Activated T-helper 1 cell treated with anti-CD3 and anti-CD28 coated beads, Interleukin-12 subunit alpha, Interleukin-12 subunit beta, Interleukin-2, Interleukin-4 antibody, amounts not matched to agents 30 ng/mL and 10 ng/mL and 1 ng/mL, durations not matched to agents 14 hours and 24 hours and 36 hours (primary cell): ENCODE measurements at places on chromosomes 6 and 20. TPM values are rescaled to one million over a fixed set of nuclear protein-coding genes. Genes with fewer than 3 reads are reported as not detected.

- DNase-seq = no peak
Measured at GRCh38 chr6:146990284-146990683, 213.9 kb upstream of the STXBP5 start.

- DNase-seq = no peak
Measured at GRCh38 chr6:11209906-11210305, 22.6 kb downstream of the NEDD9 start.

DNA sequence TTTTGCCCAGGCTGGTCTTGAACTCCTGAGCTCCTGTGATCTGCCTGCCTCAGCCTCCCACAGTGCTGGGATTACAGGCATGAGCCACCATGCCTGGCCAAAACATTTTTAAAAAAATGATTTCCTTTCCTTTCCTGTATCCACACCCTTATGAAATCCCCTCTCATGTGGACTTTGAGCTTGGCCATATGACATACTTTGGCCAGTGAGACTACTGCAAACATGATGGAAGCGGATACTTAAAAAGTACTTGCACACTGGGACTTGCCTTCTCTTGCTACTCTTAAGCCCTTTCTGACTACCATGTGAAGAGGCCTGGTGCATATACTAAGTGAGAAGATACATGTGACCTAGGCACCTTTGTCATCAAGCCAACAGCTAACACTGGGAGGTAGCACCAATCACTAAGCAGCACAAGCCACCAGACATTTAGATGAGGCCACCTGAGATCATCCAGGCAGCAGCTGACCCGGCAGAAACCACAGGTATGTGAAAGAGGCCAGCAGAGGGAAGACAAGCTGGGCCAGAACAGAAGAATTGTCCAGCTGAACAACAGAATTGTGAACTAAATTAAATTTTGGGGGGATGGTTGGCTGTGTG lies 78.5 kb upstream of the HDAC2 start:
- DNase-seq = no peak

DNA sequence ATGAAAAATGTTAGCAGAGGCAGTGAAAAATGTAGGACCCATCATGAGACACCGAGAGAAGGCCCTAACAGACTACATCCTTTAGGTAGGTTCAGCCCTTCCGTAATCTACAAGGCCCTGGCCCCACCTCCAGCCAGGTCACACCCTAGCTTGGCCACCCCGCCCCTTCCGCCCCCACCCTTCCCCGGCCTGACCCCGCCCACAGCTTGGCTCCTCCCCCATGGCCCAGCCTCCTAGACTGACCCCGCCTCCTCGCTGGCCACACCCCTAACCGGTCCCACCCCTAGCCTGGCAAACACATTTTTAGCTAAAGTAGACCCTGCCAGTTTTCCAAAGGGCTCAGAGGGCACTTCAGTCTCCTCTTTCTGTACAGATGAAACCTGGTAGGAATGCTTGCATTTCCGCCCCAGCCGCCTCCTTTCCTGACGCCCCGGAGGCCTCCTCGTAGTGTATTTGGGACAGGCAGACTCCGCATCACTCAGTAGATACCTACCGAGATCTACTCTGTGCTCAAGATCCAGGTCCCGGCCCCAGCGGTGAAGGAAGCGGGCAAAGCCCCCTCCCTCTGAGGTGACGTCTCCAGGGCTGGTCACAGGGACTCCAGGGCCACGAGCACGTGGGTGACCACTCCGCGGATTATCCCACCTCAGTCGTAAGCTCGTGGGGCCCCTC lies 443.5 kb downstream of the PREX1 start:
- no peak for DNase-seq

GRCh38 chr6:69096681-69097080 lies 461.6 kb downstream of the ADGRB3 start:
- no peak for DNase-seq

- no peak for DNase-seq
Measured at GRCh38 chr6:165383323-165383722, 73.9 kb upstream of the C6orf118 start.

ZC3H12D gene
- total RNA-seq = 94.7 and 96.7 TPM in 2 replicates

DNA sequence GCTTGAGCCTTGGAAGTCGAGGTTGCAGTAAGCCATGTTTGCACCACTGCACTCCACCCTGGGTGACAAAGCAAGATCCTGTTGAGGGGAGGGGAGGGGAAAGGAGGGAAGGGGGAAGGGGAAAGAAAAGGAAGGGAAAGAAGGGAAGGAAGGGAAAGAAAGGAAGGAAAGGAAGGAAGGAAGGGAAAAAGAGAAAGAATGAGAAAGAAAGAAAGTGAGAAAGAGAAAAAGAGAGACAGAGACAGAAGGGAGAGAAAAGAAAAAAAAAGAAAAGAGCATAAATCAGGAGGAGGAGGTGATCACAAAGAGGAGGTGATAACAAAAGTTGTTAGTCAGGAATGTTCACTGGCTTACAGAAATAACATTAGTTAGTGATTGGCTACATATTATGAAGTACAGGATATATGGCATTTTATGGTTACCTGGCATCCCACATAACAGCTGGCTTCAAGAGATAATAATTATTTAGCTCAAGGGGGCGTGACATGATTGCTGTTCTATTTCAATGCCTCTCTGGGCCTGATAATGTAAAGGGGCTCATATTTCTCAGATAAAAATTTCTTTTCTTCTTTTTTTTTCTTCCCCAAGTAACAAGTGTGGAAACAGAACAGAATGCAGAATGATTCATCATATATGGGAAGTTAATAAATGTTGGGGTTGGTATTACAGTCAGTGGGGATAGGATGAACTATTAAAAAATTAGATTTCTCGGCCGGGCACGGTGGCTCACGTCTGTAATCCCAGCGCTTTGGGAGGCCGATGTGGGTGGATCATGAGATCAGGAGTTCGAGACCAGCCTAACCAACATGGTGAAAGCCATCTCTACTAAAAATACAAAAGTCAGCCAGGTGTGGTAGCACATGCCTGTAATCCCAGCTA lies 27.1 kb downstream of the SAMHD1 start:
- DNase-seq = no peak

TNF gene
- total RNA-seq = 427 and 430 TPM in 2 replicates

GRCh38 chr6:147037881-147038280 lies 166.3 kb upstream of the STXBP5 start:
- no peak for DNase-seq

DNA sequence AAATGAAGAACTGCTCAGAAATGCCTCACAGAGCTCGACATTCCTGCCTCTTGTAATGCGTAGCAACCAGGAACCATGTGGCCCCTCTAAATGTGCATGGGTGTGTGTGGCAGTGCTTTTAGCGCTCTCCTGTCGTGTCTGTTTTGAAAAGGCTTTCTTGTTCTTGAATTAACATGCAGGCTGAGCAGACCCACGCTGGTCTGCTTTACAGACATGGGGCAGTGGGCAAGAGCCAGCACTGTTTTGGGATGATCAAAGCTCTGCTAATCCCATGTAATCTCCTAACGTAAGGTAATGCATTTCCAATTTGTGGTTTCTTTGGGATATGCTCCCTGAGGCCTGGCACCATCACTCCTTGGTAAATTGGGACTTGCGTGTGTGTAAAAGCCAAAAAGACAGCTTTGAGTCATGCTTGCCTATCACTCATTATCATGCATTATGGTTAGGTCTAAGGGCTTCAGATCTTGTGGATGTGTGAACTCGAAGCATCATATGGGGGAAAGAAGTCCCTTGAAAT lies 11.8 kb downstream of the RIPOR2 start:
- no peak for DNase-seq

GRCh38 chr6:56730663-56731529 lies 88.2 kb upstream of the DST start:
- DNase-seq = no peak

MYT1 gene
- total RNA-seq = not detected in 2 replicates

- no peak for DNase-seq
Measured at GRCh38 chr20:63361519-63362435, 628 bp upstream of the CHRNA4 start.

DNA sequence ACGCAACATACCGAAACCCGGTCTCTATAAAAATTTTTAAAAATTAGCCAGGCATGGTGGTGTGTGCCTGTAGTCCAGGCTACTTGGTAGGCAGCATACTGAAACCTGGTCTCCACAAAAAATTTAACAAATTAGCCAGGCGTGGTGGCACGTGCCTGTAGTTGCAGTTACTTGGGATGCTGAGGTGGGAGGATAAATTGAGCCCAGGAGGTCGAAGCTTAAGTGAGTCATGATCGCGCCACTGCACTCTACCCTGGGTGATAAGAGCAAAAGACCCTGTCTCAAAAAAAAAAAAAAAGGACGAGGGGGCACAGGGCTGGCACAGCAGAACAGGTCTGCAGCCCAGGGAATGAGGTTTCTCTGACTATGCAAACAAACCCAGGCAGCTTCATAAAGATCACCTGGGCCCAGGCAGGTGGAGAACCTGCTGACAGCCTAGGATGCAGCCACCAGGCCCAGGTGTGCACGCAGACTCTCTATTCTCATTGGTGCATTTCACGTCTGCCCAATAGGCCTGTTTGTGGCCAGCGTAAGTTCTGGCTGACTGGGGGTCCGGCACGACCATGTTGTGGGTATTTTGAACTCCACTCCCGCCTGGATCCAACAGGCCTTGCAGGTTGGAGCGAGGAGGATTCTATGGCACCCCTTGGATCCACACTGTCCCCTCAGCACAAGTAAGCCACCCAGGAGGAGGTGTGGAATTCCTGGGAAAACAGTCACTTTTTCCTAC lies 204.5 kb downstream of the PREX1 start:
- DNase-seq = no peak

GRCh38 chr6:79656134-79656533 lies 25.0 kb downstream of the SH3BGRL2 start:
- no peak for DNase-seq

GRCh38 chr6:103277936-103278335 lies 1581.8 kb downstream of the HACE1 start:
- DNase-seq = no peak

COX4I2 gene
- total RNA-seq = not detected in 2 replicates

MKKS gene
- 6.7 and 7.5 TPM in 2 replicates for total RNA-seq

TUBE1 gene
- 24.4 and 26.2 TPM in 2 replicates for total RNA-seq

DNA sequence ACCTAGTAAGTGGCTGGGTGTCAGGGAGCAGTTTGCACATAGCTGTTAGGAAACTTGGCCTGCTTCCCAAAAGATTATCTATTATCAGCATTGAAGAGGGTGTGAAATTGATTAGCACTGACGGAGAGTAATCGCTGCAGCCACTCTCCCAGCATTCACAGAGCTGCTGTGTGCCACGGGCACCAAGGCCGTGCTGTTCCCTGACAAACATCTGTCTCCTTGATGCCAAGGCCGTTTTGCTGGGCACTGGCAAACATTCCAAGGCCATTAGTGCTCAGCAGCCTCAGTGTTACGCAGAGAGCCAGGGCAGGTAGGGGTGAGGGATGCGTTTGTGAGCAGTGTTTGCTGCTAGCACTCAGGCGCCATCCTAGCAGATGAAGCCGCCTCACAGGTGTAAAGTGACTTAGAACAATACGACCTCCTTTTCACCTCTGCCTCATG lies 57.7 kb upstream of the VSTM2L start:
- no peak for DNase-seq

CLPSL2 gene
- not detected in 2 replicates for total RNA-seq

GRCh38 chr20:45056473-45057173 lies 44.3 kb downstream of the KCNS1 start:
- DNase-seq = no peak

- DNase-seq = no peak
Measured at GRCh38 chr6:56668158-56668557, 25.5 kb upstream of the DST start.

PNPLA1 gene
- not detected in 2 replicates for total RNA-seq

- no peak for DNase-seq
Measured at GRCh38 chr6:168525114-168525513, 84.1 kb downstream of the SMOC2 start.

GRCh38 chr6:25788305-25788922 lies 33.9 kb downstream of the SLC17A4 start:
- DNase-seq = peak; percentile 13

DNA sequence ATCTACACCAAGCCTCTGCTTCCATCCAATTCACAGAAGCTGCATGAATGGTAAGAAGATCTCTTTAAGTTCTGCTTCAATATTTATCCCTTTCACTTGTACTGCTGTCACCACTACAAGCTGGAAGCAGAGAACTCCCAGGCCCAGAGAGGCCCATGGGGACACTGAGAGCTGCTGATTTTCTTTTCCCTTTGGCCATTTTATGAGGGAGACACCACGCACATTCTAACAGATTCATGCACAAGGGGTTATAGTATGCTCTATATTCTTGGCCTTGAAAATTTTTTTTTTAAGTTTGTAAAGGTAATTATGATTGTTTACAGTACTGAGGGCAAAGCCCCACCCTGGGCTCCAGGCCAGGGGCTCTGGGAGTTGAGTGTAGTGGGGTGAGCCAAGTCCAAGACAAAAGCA lies 88.4 kb downstream of the MYB start:
- no peak for DNase-seq

PXDC1 gene
- total RNA-seq = 0.12 and 0.57 TPM in 2 replicates

GRCh38 chr6:10138917-10139316 lies 276.0 kb downstream of the TFAP2A start:
- no peak for DNase-seq

NOTCH4 gene
- total RNA-seq = 0.66 and 0.73 TPM in 2 replicates

GNAS gene
- 498 and 505 TPM in 2 replicates for total RNA-seq

DNA sequence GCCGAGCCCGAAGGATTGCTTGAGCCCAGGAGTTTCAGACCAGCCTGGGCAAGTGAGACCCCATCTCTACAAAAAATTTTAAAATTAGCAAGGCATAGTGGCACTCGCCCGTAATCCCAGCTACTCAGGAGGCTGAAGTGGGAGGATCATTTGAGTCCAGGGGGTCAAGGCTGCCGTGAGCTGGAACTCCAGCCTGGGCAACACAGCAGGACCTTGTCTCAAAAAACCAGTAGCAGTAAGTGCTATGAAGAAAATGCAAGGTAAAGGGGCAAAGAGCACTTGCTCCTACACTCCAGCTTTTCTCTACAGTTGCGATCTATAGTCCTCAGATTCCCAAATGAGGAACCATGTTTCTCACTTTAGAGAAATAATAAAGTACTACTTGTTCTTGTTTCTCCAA lies 1.8 kb upstream of the DDX39B start:
- no peak for DNase-seq

PRL gene
- not detected in 2 replicates for total RNA-seq

DNA sequence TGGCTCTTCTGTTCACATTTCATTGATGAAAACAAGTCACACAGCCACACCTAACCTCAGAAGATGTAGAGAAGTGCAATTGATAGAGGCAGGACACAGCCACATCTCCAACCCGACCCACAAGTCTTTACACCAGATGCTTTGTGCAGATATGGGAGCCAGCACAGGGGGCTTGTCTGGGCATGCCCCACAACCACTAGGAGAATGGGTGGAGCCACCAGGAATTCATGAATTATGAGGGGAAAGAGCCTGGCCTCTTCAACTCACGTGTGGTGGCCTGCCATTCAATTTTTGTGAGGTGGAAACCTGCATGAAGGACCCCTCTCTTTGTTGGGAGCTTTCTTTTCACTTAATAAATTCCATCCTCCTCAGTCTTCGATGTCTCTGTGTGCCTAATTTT lies 79.1 kb downstream of the OGFRL1 start:
- no peak for DNase-seq

GRCh38 chr20:38842558-38842981 lies 37.1 kb downstream of the PPP1R16B start:
- no peak for DNase-seq

- peak; percentile 13 for DNase-seq
Measured at GRCh38 chr6:165884813-165885765, 222.0 kb upstream of the PDE10A start.

GRCh38 chr6:52975580-52975979 lies 19.5 kb downstream of the GSTA4 start:
- no peak for DNase-seq

GRCh38 chr6:68339488-68340131 lies 295.5 kb upstream of the ADGRB3 start:
- DNase-seq = no peak

GRCh38 chr6:138577151-138577915 lies 78.0 kb upstream of the NHSL1 start:
- no peak for DNase-seq
